ENCODE measurements at places on chromosomes 6 and 20. TPM values are rescaled to one million over a fixed set of nuclear protein-coding genes. Genes with fewer than 3 reads are reported as not detected.

- no peak for DNase-seq
Measured at GRCh38 chr6:20631549-20631924, 97.3 kb downstream of the CDKAL1 start.

RHAG gene
- total RNA-seq: not detected

- DNase-seq: no peak
Measured at GRCh38 chr6:100210137-100211117, 216.4 kb upstream of the MCHR2 start.

GJA1 gene
- 266 TPM for total RNA-seq

HLA-DQA2 gene
- not detected for total RNA-seq

RWDD2A gene
- total RNA-seq: 6.5 TPM

DNA sequence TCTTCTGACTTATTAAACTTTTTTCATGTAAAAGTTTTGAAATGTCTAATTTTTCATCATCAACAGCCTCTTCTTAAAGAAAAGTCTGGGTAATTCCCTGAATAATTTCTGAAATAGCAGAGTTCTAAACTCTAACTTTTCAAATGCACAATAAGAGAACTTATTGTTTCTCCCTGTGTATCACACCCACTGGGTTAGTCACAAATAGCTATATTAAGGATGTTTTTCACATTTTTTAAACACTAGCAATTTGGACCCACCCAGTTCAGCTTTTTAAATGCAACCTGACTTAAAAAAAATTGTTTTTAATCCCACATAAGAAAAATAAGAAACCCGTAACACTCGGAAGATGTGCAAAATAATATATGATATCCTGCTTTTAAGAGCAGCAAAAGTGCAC is 61.4 kb upstream of the UTRN start:
- no peak for DNase-seq

Data from hepatocyte (in vitro differentiated cells).